ENCODE measurements at places on chromosomes 7 and 10. TPM values are rescaled to one million over a fixed set of nuclear protein-coding genes. Genes with fewer than 3 reads are reported as not detected.

DNA sequence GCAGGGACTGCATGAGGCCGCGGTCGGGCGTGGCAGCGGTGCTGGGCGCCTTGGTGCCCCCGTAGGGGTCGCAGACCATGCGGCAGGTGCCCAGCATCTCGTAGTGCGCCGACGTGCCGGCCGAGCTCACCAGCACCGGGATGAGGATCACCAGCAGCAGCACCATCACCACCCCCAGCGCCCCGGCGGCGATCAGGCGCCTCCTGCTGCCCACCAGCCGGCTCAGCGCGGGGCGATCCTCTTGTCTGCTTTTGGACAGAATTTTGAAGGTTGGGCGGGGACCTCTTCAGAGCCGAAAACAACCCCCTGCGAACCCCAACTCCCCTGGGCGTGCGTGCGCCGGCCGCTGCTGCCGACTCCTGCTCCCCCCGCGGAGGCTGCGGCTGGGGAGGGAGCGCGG is 779 bp downstream of the C1QL3 start:
- no peak for DNase-seq

DNA sequence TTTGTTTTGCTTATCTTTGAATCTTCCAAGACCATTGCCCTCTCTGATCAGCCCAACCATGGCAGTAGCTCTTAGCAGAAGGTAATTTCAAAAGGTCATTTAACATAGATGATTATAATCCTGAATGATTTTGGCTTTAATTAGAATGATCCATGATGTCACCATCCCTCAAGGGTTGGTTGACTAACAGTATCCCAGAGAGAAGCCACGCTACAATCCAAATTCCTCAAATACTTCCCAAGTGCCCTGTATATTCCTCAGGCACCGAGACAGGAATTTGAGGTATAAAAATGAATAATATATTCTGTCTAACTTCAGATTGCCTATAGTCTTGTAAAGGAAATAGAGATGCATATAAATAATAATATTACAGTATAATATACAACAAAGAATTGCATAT is 42.1 kb upstream of the TMEM196 start:
- no peak for DNase-seq

DNA sequence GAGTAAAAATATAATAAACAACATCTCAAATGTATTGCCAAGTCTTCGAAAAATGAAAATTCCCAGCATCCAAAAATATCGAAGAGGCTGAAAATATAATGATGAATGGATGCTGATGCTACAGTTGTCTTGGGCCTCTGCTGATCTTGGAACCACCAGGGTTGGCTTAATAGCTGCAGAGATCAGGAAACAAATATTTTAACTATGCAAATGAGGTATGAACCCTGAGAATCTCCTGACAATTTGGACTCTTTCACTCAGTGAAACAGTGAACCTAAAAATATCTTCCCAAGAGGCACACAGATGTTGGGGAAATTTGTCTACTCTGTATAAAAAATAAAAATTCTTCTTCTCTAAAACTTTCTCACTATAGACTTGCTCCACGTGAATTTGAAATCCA is 97.7 kb upstream of the EGFR start:
- no peak for DNase-seq

- no peak for DNase-seq
These were observed 34.5 kb downstream of the ITPRIP start for GRCh38 chr10:104303594-104304355.

GRCh38 chr10:50472914-50473313 is 150.8 kb downstream of the SGMS1 start:
- DNase-seq, result no peak

- DNase-seq, result no peak
These were observed 2.0 kb downstream of the CYP26C1 start for GRCh38 chr10:93062514-93063143.

DNA sequence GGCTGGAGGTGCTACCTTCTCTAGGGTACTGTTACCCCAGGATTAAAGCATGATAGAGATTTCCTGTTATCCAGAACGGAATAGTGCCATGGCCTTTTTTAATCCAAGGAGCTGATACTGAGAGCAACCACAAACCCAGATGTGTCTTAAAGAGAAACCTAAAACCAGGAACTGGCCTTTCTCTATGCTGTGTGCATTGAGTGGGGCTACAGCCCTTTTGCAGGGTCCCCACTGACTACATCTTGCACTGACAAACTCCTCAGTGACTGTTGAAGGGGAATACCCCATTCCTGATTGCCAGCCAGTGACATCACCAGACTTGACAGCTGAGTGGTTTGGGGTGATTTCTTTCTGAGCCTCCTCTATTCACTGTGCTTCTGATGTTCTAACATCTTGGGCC is 81.9 kb upstream of the CAPZA2 start:
- no peak for DNase-seq

- peak; percentile 78 for DNase-seq
These were observed 149.6 kb downstream of the TCF7L2 start for GRCh38 chr10:113099431-113100183.

- DNase-seq, result peak; percentile 2
These were observed 565 bp downstream of the STRIP2 start for GRCh38 chr7:129434675-129435318.

GRCh38 chr7:127896659-127897058 is 134.6 kb downstream of the LRRC4 start:
- DNase-seq, result no peak

DNA sequence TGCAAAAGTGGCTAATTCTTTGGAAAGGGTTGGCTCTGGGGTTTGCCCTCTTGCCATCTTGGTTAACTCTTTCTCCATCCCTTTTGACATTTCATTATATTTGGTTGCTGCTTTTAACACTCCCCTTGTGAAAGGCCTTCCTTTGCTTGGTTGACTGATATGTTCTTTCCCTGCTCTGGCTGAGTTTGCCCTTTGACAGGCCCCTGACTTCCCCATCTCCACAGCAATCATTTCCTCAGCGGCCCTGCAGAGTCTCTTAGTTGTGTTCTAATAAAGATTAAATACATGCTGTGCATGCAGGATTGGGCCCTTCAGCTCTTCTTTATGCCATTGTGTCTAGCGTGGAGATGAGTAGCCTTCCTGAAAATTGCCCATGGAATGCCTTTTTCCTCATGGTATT is 84.5 kb upstream of the CSTF2T start:
- no peak for DNase-seq

- DNase-seq, result no peak
These were observed 277.0 kb downstream of the MALRD1 start for GRCh38 chr10:19325581-19325980.

GRCh38 chr10:49173201-49173772 is 14.9 kb downstream of the TMEM273 start:
- no peak for DNase-seq

DNA sequence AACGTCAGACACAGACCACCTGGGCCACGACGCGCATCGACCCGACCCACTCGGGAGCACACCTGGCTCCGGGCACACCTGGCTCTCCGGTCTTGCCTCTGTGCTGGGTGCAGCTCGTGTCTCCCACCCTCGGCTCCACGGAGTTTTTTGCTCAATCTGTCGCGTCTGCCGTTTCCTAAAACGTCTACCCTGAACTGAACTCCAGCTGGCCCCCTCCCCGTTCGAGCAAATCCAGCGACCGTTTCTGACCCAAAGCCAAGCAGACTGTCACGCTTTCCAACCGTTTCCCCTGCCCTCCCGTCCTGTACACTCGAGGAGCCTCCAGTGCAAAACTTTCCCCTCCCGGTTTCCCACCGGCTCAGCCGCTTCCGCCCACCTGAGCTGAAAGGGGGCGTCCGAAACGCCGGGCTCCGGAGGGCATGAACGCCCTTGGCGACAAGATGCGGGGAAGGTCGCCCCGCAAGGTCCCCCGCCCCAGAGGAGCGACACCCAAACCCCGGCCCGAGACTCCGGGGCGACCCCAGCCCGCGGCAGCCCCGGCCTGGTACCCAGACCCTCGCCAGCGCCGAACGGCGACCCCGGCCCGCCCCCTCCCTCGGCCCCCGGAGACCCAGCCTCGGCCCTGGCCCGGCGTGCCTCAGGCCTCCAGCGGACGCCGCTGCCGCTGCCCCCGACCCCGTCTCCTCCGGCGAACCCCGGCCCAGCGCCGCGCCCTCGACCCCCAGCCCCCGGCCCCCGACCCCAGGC is 557 bp downstream of the CYTH3 start:
- DNase-seq, result no peak

DNA sequence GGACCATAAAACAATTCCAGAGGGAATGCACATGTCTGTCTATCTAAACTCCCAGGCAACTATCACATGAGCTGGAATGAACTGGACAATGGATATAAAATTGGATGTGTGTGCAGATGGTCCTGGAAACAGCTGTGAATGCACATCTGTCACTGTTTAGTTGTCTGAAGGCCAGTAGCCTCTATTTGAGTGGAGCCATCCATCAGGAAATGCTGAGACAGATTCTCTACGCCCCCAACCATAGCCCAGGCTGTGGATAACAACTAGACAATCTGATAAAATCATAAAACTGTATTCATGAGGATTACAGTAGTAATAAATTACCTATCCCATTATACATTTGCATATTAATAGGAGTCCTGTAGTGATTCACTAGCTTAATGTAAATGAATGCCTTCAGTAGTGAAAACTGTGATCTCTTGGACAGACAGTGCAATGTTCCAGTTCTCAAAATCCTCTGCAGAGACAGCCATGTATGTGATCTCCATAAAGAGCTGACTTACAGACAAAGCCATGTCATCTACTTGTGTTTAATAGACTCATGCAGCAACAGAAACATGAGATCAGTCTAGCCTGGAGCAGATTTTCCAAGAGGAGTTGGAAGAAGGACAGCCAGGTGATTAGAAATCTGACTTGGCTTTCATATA is 907.6 kb downstream of the KCNMA1 start:
- peak; percentile 11 for DNase-seq

DNA sequence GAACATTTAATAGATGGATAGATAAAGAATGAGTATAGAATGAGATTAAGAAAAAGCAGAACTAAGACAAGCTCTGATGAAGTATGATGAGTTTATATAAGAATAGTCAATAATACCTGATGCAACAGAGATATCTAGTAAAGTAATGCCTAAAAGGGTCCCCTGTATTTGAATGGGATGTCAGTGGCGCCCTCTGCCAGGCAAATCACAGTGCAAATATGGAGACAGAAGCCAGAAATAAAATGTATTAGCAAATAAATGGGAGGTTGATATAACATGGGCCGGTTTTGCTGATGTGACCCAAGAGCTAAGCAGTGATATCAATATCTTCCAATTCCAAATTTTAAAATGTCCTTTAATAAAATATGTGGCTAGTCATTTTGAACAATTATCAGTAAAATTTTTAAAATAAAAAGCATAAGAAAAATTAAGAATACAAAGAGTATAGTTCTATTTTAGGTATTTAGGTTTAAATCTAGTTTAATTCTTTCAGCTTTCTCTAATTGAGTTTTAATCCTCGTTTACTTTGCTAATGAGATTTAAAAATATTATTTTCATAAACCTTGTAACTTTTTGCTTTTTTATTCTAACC is 62.6 kb downstream of the ADK start:
- DNase-seq, result peak; percentile 12

DNA sequence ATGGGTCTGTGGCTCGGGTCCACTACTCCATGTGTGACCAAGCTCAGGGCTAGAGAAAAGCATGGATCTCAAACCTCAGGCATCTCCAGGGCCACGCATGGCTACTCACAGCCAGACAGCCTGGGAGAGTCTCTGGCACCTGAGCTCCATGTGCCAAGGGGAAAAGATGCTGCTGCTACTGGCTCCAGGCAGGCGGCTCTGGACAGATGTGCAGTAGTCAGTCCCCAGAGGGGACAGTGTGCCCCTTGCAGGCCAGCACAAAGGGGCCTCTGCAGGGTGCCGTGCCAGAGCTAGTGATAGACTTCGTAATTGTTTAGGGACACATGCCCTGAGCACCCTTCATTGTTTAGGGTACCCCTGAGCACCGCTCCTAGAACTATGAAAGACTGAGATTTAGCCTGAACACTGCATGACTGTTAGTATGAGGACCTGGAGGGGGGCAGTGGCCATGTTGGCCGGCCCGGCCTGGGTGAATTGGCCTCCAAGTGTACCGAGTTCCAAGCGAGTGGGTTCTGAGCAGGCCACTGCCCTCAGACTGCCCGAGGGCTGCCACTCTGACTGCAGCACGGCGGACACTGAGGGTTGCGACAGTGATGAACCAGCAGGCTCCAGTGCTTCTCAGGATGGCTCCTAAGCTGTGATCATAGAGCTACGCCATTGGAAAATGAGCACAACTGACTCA is 80.7 kb downstream of the TCERG1L start:
- no peak for DNase-seq

DNA sequence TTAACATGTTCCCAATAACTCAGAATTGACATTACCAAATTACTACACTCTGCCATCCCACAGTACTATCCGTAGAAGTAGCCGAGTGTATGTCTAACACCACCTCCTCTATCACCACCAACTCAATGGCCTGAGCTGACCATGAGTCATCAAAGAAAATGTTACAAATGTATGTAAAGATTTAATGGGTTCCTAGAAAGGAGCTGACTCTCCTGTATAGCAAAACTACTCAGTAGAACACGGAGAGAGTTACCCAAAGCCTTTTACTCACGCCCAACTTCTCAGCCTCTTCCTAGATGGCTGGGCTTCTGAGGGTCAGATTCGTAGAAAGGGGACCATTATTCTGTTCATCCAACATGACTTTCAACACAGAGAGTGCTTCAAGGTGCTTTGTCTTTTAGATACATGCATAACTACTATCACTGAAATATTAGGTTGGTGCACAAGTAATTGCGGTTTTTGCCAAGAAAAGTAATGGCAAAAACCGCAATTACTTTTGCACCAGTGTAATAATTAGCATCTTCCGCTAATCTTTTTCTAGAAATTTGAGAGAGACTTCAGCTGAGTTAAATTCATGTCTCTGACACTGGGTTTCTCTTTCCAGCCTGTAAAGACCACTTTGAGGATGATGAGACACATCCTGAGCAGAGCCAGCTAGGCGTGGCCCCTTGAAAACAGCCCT is 24.0 kb upstream of the NANOS1 start:
- no peak for DNase-seq

OR9A2 gene
- not detected for polyA plus RNA-seq

AS3MT gene
- polyA plus RNA-seq, result 23.2 TPM

CYP26C1 gene
- 0.07 TPM for polyA plus RNA-seq

FAM13C gene
- 7.1 TPM for polyA plus RNA-seq

CTAGE15 gene
- polyA plus RNA-seq, result 1.5 TPM

CXCL12 gene
- polyA plus RNA-seq, result 381 TPM

ST8SIA6 gene
- 0.93 TPM for polyA plus RNA-seq

ANKRD30A gene
- not detected for polyA plus RNA-seq

RNLS gene
- 20.0 TPM for polyA plus RNA-seq

NRBF2 gene
- polyA plus RNA-seq, result 23.4 TPM

TEX47 gene
- not detected for polyA plus RNA-seq

SNX10 gene
- polyA plus RNA-seq, result 18.9 TPM

WNT2 gene
- polyA plus RNA-seq, result 0.65 TPM

Measured in renal cortex interstitium (tissue), 15 donors.